Activated CD8-positive, alpha-beta memory T cell treated with anti-CD3 and anti-CD28 coated beads, Interleukin-2, amount 10 ng/mL, durations not matched to agents 7 days and 5 days (primary cell): ENCODE measurements at places on chromosomes 16 and 17.
A peak's percentile ranks its signal among the peaks of the same experiment; 100 is the strongest.

DNA sequence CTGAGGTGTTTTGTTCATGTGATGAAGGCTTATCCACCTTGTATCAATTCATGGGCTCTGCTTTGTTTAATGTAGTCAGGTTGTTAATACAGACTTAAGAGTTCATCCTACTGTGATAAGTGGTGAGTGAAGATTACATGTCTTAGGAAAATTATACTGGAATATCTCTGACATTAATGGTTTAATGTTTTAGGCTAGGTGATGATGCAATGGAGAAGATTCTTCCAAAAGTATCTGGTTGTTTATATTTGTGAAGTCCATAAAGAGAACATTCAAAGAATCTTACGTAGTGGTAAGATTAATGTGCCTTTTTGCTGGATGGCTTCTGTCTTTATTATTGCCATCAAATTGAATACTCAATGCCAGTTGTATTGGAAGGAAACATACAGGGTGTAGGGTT, 236.4 kb downstream of the BCAS3 start:
- no peak for DNase-seq

DNA sequence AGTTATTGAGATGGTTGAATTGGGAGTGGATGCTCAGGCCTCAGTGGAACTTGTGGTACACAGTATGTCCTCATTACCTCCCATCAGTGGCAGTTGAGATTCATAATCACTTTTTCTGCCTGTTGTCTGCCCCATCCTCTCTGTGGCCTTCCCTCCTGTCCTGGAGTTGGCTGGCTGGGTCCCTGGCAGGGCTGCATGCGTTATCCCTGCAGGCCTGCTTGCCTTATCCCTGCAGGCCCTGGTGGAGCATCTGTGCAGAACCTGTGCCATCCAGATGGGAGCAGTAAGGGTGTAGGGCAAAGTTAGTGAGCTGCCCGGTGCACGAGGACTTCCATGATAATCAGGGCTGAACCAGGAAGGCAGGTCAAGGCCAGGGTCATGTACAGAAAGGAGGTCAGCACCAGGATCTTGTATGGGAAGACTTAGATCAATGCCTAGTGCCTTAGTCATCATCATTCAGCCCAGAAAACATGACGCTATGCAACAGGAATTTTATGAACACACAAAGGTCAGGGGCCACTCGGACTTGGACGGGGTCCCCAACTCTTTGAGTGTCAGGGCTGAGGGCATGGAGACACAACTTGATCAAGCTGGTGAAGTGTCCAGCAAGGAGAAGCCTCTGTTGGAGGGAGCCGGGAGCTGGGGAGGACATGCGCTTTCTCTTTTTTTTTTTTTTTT, 47.2 kb downstream of the ABCC1 start:
- no peak for DNase-seq

GRCh38 chr17:81922566-81923301, 4.8 kb upstream of the SIRT7 start:
- DNase-seq = no peak

DNA sequence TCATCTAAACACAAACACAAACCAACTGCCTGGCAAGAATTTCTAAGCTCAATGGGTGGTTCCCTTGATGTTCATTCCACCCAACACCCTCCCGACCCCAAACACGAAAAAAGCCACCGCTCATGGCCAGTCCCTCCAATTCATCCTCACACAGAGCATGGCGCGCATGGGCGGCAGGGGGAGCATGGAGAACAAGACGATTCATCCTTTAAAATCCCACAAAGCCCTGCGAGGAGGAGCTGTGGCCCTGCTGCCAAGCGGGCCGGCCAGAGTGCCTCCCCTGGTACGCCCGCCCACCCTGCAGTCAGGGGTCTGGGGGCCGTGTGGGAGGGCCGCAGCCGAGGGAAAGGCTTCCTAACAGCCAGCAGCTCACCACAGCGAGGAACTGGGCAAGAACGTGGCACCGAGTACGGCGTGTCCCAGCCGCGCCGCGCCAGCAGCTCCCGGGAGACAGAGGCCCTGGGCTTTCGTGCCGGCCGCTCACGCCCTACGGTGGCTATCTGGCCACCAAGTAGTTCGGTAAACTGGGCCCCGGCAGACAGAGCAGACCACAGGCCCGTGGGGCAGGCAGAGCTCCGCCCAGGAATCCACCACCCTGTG, 60.9 kb downstream of the KLHDC4 start:
- no peak for DNase-seq

- no peak for DNase-seq
These were observed 387 bp upstream of the SLC38A8 start for GRCh38 chr16:84042879-84043485.

GRCh38 chr17:79905832-79906231, 66.6 kb upstream of the CBX4 start:
- no peak for DNase-seq

GRCh38 chr16:49810831-49811230, 45.1 kb downstream of the ZNF423 start:
- DNase-seq = no peak

GRCh38 chr16:81861915-81862314, 82.8 kb downstream of the PLCG2 start:
- no peak for DNase-seq

GRCh38 chr16:59886021-59886420, 1151.9 kb upstream of the GOT2 start:
- no peak for DNase-seq

- DNase-seq = no peak
These were observed 140.2 kb downstream of the TMEM132E start for GRCh38 chr17:34719569-34719968.

- no peak for DNase-seq
These were observed 85.6 kb downstream of the KCNJ2 start for GRCh38 chr17:70254735-70255460.

DNA sequence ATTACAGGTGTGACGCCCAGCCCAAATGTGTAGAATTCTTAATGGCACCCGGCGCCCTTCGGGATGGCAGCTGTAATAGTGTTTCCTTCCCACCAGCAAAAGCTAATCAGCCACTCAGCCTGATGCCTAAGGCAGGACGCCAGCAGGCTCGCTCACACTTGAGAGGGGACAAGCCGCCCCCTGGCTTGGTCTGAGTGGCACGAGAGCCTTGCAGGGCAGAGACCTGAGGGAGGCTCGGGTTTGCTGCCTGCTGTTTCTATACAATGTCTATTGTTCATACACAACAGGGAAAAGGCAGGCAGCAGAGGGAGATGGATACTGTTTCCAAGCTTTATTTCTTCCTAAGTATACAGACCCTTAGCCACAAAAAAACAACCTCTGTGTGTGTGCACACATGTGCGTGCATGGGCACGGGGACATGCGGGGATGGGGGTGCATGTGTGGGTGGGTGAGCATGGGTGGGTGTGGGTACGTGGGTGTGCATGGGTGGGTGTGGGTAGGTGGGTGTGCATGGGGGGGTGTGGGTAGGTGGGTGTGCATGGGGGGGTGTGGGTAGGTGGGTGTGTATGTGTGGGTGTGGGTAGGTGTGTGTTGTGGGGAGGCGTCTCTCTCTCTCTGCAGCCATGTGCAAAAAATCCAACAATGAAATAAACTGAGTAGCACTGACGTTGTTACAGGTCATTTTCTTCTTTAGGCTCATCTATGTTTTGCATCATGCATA, 10.0 kb downstream of the SLC38A8 start:
- no peak for DNase-seq

- DNase-seq = no peak
These were observed 171.1 kb downstream of the TANC2 start for GRCh38 chr17:63137163-63137562.

DNA sequence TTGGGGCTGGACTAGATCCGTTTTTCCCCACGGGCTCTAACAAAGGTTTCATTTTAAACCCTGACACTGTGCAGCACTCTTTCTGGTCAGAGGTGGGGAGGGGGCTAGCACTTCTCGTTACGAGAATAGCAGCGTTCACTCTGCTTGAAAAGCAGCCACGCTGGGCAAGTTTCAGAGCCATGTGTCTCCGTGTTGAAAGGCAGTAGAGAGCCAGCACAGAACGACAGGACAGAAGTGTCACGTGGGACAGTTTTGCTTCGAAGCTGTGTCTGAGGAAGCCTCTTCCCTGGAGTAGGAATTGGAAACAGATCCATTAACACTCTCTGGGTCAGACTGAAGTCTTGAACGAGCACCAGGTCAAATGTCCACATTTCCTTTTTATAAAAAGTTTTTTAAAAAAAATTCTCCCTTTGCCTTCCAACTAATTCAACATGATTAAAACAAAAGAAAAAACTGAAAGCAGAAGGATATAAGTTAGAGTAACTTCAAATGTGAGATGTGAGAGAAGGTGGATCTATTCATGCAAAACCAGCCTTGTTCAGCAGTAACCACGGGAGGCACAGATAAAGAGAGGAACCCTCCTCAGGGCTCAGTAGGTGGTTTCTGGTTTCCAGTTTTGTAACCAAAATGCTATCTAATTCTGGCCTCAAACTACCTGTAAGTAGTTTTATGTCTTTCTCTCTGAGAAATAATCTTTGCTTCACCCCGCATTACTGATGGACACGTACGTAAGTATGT, 65.0 kb downstream of the SMG6 start:
- no peak for DNase-seq

- DNase-seq = peak; percentile 62
These were observed 8.2 kb downstream of the PLCD3 start for GRCh38 chr17:45123930-45124796.

DNA sequence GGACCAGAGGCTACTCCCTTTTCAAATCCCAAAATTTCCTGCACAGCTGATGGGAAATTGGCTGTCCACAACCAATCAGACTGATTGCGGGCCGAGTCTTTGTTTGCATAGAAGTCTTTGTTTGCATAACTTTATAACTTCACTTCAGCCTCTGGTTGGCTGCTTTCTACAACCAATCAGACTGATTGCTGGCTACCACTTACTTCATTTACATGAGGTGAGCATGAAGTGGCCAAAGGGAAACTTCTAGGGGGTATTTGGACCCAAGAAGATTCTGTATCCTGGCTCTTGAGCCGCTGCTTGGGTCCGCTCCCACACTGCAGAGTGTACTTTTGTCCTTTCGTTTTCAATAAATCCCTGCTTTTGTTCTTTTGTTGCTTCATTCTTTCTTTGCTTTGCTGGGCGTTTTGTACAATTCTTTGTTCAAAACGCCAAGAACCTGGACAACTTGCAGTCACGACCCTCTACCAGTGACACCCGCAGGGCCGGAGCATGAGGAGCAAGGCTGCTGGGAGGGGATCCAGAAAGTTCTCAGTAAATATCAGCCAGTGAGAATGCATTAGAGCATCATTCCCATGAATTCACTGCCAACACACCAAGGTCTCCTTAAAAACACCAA, 67.5 kb downstream of the IQCK start:
- DNase-seq = no peak

GRCh38 chr17:80387071-80387470, 27.9 kb upstream of the ENDOV start:
- no peak for DNase-seq

- no peak for DNase-seq
These were observed 32.5 kb downstream of the DGKE start for GRCh38 chr17:56866496-56866895.

DNA sequence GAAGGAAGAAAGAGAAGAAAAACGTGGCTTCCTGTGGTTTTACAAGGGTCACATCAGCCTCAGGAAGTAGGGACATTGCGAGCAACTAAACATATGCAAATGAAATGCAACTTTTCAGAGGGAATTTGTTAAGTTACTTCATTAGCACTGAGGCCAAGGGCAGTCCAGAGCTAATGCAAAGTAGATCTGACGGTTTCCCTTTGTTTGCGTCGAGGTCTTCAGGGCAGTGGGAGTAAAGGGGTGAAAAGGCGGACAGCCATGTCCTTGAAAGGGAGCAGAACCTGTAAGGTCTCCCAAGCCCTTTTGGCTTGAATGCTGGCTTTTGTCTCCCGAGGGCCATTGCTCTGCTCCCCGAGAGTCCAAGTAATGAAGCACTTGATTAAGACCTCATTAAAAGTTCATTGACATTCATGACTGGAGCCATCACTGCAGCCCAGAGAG, 85.0 kb downstream of the PMP22 start:
- DNase-seq = no peak

- DNase-seq = no peak
These were observed 332.7 kb downstream of the ZFHX3 start for GRCh38 chr16:72715267-72715666.

DNA sequence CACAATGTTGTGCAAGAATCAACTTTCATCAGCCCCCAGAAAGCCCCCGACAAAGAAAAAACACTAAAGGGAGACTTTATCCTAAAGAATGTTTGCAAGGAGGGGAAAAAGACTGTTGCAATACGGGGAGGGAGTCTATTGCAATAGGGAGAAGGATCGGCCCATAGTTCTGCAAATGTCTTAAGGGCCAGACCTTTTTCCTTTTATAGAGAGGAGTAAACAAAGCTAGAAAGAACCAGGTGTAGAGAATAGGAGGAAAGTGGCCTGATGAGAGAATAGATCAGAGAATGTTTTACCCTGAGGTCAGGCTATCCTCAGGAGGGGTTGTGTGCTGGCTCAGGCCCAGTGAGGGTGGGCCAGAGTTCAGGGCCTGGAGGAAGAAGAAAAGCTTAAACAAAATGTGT, 8.7 kb upstream of the CAVIN1 start:
- DNase-seq = no peak

DNA sequence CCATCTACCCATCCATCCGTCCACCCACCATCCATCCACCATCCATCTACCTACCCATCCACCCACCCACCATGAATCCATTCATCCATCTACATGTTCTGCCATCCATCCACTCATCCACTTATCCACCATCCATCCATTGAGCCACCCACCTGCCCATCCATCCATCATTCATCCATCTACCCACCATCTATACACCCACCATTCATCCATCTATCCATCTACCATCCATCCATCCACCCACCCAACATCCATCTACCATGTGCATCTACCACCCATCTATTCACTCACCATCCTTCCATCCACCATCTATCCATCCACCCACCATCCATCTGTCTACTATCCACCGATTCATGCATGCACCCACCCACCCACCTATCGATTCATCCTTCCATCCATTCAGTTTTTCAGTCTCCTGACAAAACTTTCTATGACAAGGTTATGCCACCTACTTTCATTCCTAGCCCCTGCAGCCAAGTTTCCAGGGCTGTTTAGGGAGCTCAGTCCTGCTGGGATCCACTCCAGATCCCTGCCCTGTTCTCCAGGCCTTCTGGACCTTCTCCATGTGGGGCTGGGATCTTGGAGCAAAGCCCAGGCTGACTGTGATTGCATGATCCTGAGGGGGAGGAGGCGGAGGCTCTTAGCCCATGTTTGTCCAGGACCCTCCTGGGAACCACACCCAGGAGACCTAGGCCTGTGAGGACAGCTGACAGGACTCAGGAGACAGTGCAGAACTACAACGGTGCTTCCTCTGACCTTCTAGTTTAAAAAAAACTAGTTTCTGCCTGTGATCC, 27.4 kb downstream of the BCO1 start:
- no peak for DNase-seq

DNA sequence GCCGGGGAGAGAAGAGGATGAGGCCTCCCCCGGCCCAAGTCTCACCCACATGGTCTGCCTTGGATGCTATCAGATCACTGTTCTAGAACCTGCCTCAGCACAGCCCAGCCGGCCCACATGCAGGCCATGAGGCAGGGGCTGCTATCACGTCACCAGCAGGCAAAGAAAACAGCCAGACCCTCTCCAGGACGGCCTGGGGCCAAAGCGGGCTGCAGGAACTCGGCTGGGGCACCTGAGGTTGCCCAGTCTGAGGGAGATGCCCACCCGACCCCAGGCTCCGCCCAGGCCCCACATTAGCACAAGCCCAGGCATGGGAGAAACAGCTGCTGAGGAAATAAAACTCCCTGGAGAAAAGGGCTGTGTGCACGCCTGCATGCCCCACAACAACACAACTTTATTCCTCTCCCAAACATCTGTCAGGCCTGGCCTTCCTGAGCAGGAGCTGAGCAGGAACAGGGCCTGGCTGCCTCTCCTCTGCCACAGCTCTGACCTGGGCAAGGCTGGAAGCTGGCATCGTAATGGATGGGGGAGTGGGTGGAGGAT, 6.7 kb upstream of the SMIM5 start:
- no peak for DNase-seq
